BE2C (cell line): ENCODE measurements at places on chromosomes 16 and 17.

DNA sequence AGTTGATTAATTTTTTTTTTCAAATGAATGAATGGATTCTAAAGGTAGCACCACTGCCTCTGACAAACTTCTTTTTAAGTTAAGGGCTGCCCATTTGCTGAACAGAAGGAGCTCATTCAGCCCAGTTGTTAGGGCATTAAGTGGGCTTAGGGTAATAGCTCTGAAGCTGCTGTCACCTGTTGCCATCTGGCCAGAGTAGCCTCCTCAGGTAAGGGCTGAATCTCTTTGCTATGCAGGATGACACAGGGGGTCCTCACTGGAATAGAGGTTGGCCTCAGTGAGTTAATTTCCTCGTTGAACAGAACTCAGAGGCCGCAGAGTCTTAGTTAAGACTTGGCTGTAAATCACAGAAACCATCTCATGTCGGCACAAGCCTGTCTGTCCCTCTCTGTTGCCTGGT is 232.8 kb downstream of the CCDC182 start:
- DNase-seq = no peak

- peak; percentile 76 for DNase-seq
These were observed 330.0 kb upstream of the PMFBP1 start for GRCh38 chr16:72501739-72502593.

- DNase-seq = no peak
These were observed 67.8 kb upstream of the NOL11 start for GRCh38 chr17:67649891-67650290.

- no peak for DNase-seq
These were observed 211.1 kb upstream of the CHMP6 start for GRCh38 chr17:80780381-80781198.

DNA sequence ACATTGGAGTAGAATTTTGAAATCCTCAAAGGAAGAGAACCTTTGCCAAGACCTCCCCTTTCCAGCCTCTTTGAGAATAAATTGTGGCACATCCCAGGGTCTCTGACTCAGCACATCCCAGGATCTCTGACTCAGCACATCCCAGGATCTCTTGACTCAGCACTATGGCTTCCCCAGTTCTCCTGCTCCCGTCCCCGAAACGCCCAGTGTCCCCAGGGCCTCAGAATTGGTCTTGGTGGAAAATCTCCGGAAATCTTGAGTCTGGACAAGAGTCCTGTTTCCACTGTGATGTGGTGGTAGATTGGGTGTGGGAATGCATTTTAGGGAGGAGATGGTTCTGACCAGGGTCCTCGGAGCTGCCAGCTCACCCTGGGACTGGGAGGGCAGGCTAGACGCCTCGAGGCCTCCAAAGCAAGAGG is 19.2 kb downstream of the PLXDC1 start:
- no peak for DNase-seq

DNA sequence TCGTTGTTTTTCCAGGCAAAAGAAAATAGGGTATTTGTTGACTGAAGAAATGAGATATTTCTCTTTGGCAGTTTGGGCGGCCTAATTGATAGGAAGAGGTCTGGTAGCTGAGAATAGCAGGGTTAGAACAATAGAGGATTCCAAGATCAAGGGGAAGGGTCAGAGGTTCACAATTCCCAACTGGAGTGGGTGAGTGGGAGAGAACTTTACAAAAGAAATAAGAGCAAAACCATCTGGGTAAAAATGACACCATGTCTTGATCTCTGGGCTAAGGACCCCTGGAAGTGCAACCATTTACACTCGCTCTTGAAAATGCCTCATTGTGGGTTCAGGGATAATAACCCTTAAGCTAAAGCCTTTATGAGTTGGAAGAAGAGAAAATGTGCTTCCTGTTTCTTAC is 180.5 kb downstream of the CDH13 start:
- DNase-seq = no peak

DNA sequence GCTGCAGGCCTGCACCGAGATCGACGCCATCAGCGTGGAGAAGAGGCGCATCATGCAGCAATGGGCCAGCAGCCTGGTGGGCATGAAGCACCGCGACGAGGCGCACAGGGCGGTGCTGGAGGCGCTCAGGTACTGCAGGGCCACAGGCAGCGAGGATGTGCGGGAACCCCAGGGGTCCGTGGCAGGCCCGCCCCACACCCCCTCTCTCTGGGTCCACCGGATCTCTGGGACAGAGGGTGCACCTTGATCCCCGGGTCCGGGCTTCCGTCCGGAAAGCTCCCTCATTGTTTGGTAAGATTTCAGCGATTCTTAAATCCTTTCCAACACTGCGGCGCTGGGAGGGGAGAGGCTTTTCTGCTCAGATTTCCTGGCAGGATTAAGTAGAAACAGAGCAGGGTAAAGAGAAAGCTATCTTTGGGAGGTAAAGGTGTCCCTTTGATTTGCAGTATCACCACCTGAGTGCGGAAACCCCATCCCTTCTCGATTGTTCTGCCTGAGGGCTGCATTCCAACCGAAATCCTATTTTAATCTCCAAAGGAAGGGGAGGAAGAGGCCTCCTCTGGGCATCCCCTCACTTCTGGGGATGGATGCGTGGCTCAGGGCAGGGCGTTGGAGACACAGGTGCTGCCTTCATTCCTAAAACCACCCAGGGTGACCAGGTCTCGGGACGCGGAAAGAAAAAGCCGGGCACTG is 29.2 kb downstream of the CCDC40 start:
- no peak for DNase-seq

- no peak for DNase-seq
These were observed 263.5 kb downstream of the SNX29 start for GRCh38 chr16:12240036-12240435.

DNA sequence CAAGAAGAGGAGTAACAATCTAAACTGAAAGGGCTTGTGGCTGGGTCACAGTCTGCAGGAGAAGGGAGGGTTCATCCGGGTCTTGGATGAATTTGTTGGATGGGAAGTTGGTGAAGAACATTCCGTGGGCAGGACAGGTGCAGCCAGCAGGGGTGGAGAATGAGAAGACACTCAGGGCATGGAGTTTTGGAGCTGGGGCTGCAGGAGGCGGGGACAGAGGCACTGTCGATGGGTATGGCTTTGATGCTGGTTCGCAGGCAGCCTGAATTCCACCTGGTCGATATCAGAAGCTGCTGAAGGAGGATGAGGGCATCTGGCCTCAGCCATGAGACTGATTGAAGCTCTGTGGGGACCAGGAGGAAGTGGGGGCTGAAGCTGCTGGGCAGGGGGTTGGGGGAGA is 36.1 kb upstream of the CBFA2T3 start:
- no peak for DNase-seq

DNA sequence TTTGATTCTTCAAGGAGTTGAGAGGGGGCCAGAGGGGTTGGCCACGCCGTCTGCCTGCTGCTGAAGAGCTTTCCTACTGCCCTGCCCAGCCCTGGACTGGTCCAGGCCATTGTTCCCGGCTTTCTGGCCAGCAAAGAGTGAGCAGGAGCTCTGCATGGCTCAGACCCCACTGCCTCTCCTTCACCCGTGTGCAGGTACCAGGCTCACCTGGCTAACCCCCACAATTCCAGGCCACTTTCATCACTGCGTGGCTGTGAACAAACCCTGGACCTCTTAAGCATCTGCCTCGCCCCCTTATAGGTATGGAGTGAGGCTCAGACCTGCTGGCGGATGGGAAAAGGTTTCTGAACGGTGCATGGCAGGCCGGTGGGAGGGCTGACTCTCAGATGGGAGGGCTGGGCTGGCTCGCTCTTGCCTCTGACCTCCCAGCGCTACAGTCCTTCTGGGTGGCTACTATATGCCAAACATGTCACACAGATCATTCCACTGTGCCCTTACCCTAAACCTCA is 8.9 kb downstream of the ZNF319 start:
- DNase-seq = no peak

DNA sequence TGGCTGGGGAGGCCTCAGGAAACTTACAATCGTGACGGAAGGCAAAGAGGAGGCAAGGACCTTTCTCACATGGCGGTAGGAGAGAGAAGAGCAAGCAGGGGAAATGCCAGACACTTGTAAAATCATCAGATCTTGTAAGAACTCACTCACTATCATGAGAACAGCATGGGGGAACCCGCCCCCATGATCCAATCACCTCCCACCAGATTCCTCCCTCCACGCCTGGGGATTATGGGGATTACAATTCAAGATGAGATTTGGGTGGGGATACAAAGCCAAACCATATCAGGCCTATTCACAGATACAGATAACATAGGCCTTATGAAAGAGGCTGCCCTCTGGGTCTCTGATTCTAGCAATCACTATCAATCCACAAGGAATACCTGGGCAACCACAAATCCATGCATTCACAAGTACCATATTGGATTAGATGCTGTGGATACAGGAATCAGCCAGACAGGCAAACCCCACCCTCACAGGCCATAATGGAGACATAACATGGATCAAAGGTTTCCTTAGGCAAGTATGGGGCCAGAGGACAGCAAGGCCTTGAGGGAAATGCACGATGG is 284.9 kb downstream of the SOX9 start:
- no peak for DNase-seq

DNA sequence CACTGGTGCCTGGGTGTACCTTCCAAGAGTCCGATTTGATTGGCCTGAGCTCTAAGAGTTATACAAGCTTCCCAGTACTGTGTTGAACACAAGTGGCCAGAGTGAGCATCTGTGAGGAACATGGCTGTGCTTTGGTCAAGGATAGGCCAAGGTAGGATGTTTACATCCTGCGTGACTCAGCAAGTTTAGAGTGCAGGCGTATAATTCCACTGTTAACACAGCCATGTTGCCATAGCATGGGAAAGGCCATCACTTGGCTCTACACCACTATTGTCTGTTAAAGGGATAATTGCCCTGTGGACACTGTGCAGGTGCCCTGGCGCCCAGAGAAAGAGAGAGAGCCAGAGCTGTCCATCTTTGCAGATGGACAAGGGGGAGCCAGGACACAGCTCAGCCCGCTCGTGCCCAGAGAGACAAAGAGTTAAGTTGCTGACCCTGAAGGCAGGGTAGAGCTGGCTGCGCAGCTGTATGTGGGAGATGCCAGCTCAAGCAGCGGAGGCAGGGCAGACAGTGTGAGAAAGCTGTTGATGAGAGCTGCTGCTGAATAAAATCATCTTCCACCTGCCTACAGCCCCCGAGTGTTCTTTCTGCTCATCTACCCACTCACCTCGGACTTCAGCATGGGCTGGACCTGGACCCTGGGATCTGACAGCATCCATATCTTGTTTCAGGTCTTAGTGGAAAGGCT is 11.7 kb downstream of the CFAP52 start:
- no peak for DNase-seq

DNA sequence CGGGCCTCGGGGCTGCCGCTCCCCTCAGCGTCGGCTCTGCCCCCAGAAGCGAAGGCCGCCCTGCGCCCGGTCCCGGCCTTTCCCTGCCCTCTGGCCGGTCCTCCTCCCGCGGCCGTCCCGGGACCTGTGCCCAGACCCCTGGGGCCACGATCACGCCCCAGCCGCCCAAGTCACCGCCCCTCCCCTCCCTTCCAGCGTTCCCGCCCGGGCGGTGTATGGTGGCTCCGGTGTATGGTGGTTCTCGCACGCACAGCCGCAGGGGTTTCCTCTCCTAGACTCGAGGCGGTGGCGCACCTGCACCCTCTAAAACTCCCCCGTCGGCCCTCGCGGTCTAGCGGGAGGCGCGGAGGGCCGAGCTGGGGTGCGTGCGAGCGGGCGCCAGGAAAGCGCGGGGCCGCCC is 10.0 kb downstream of the TIGD7 start:
- DNase-seq = no peak

DNA sequence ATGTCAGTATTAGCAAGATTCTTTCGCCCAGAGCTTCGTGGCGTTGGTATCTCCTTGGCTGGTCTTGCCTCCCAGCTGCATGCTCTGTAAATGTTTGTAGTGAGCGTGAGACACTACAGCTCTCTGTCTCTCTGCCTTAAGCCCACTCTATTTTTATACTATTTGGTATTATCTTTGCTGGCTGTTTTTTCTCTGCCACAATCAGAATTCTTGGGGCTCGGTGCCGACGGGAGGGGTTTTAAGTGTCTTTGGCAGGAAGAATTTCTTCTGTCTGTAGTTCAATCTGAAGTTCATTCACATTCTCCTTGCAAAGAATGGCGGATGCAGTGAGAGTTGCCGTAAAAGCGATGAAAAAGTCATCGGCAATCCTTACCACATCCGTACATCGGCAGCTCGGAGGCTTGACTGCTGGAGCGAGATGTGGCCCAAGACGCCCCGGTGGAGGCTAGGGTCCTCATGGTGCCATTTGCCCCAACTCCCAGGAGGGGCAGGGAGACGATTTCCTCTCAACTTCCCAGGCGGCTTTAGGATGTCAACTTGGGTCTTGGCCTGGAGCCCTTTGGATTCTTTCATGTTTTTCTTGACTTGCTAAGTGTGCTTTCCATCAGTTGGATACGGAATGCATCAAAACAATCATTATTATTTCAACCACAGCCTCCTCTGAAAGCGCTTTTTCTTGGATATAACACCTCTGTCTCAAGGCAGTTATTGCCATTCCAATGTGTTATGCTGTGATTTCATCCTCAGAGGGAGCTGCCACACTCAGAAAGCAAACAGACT is 132.3 kb upstream of the SDK2 start:
- no peak for DNase-seq

DNA sequence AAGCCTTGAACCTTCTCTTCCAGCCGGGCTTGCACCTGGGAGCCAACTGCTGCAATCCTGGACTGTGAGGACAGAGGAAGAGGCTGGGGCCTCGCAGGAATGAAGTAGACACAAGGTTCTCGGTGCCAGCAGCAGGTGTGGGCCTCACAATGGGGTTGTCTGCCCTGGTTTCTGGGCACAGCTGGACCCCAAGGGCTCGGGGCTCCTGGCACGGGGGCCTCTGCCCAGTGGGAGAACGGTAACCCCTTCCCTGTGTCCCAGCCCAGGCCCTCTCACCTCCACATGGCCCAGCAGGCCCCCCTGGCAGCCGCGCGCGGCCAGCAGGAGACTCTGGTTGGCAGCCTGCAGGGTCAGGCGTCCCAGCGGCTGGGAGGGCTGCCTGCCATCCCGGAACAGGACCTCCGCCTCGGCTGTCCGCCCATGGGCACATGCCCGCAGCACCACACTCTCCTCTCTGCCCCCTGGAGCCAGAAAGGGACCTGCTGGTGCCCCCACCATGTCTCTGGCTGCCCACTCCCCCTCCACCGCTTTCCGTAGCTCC is 46.9 kb downstream of the RMI2 start:
- no peak for DNase-seq

- DNase-seq = no peak
These were observed 128.9 kb upstream of the RCVRN start for GRCh38 chr17:10033959-10034358.

DNA sequence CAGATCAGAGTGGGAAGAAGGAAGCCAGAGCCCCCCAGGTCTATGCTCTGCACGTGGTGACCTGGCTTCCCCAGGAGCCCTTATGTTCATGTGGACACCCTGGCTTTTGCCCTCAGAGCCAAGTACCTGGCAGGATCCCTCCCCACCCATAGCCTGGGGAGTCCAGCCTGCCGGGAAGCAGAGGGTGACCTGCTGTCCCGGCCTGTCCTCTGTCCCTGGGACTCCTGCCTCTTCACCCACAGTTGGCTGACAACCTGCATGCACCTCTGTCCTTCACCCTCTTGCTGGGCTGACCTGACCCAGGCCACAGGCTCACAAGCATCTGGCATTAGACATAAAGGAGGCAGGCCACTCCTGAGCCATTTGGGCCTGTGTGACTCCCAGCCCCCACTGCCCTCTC is 60.2 kb downstream of the SMPD3 start:
- DNase-seq = no peak

- no peak for DNase-seq
These were observed 28.7 kb upstream of the DNAI2 start for GRCh38 chr17:74245145-74245831.
